Foreskin keratinocyte (primary cell): ENCODE measurements at places on chromosomes 1 and 21. TPM values are rescaled to one million over a fixed set of nuclear protein-coding genes. Genes with fewer than 3 reads are reported as not detected.

- DNase-seq = peak; percentile 13
Measured at GRCh38 chr1:53180226-53180625, 16.4 kb upstream of the CPT2 start.

- no peak for DNase-seq
Measured at GRCh38 chr1:86375688-86376087, 20.4 kb downstream of the ODF2L start.

The CFAP410 gene
- polyA plus RNA-seq = 9.3 and 11.5 TPM in 2 replicates

GRCh38 chr1:91130256-91130985, 108.6 kb upstream of the ZNF644 start:
- no peak for DNase-seq

DNA sequence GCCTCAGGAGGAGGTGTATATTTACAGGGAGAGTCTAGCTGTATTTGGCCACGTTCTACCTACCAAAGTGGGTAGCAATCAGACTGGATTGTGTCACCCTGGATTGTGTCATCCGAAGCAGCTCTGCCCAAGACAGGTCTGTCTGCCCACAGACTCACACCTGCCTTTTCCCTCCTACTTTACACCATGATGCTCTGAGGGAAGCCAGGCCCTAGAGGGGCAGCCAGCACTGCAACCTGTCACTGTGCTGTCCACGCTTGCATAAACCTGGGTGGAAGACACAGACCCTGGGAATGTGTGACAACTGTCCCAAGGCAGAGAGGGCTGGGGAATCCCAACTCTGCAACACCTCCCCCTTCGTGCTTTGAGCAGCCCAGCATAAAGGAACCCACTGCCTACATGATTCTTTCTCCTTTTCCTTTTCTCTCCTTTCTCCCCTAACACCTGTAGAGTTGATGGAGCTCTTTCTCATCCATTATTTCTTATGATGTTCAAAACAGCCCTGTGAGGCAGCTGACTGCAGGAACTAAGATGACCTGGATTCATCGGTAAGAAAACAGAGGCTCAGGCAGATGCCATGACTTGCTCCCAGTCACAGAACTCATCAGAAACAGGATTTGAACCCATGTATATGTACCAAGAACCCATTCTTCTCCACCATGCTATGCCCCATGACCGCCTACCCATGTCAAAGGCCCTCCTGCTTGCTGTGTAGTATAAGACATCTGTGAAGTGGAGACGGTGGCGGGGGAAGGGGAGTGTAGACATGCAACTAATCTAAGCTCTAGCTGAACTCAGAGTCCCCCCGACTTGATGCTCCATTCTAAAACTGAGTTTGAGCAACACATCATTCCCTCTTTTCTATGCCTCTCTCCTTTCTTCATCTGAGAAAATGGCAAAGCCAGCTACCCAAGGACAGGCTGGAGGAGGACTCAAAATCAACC, 55.9 kb downstream of the ITPKB start:
- DNase-seq = no peak

- no peak for DNase-seq
Measured at GRCh38 chr21:38436341-38436740, 61.9 kb downstream of the ERG start.

The LENEP gene
- polyA plus RNA-seq = not detected in 2 replicates

- no peak for DNase-seq
Measured at GRCh38 chr1:201834621-201835020, 5.7 kb downstream of the IPO9 start.

DNA sequence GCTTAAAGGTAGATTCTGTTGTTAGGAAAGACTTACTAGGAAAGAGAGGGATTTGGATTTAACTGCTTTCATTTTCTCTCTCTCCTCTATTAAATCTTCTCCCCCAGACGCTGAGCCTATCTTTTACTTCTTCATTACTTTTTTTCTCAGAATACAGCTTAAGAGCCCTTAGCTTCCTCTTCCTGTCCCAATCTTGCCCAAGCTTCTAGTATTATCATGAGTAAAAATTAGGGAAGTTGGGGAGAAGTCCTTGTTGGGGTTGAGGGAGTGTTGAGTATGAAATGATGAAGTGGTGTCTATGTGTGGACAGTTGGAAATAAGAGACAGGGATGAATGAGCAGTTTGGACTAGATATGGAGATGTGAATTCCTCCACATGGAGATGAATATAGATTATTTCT, 35.0 kb downstream of the ACP6 start:
- DNase-seq = no peak

DNA sequence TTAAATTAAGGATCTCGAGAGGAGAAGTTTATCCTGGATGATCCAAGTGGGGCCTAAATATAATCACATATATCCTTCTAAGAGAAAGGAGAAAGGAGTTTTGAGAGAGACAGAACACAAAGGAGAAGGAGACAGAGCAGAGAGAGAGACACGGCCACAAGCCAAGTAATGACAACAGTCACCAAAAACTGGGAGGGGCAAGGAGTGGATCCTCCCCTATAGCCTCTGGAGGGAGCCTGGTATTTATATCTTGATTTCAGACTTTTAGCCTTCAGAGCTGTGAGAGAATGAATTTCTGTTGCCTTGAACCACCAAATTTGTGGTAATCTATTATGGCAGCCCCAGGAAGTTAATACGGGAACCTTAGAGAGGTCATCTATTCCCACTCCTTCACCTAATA, 49.5 kb upstream of the CD1D start:
- no peak for DNase-seq

GRCh38 chr1:242454262-242455051, 70.0 kb downstream of the PLD5 start:
- no peak for DNase-seq

DNA sequence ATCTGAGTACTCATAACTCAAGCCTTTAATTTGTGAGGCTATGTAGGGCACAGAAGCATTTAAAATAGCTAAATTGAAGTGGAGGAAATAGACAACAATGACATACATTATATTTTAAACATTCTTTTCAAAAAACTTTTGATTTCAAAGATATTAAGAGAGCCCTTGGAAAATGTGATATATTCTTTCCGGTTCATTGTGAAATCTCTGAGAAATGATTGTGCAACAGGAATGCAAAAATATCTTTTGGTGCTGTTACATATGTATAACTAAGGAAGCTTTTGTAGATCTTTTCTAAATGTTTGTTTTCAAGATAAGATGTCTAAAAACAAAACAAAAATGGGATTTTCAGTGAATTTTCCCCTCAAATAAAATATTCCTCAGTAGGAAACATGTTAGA, 185.2 kb downstream of the LEPR start:
- no peak for DNase-seq

DNA sequence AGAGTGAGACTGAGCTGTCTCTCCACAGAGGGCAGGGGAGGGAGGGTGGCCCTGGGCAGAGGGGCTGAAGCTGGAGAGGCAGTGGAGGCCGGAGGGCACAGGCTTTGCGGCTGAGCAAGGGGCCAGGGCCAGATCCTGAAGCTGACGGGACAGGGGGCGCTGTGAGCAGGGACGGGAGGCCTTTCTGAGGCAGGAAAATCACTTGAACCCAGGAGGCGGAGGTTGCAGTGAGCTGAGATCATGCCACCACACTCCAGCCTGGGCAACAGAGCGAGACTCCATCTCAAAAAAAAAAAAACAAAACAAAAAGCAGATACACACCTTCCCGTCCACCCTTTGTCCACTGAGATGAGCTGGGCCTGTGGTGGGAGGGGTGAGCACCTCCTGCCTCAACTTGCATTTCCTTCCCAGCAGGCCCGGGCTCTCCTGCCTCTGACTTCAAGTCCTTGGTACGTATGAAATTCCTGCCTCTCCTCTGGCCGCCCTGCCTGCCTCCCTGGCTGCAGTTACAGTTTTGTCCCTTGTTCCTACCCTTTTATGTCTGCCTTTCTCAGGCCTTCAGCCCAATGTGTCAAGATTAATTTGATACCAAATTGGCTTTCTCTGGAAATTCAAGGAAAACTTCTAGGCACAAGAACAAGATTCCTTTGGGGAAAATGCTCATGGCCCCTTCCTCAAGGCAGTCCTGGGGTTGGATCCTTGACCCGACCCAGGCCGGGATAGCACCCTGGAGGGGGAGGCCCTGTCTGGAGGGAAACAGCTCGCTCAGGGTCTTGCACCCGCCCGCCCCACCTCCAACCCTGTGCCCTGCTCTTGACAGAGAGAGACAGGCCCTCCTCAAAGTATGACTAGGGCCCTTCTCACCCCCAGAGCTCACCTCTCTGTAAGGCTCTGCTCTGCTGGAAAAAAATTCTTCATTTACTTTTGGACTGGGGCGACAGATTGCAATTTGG, 11.2 kb upstream of the ADAMTSL4 start:
- peak; percentile 49 for DNase-seq

DNA sequence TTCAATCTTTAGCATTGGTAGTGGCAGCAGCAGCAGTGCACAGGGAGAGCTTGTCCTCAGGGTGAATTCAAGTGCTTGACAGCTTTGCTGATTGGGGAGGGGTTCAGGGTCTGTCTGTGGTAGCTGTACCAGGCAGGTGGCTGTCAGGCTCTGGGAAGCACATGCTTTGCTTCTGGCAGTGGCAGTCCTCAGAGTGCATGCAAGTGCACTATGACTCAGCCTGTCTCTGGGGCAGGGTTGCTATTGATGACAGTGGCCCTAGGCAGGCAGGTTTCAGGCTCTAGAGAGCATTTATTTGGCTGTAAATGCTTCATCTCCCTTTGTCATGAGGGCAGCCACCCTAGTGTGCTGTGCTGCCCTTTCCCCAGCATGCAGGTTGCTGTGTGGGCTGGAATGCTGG, 251.9 kb upstream of the LRRC7 start:
- peak; percentile 13 for DNase-seq

- DNase-seq = no peak
Measured at GRCh38 chr21:42845296-42845965, 33.9 kb downstream of the WDR4 start.

The FAM72D gene
- 2.1 and 3.7 TPM in 2 replicates for polyA plus RNA-seq

The TBX19 gene
- polyA plus RNA-seq = 0.35 and 0.37 TPM in 2 replicates

The CADM3 gene
- polyA plus RNA-seq = not detected in 2 replicates

GRCh38 chr1:109091078-109091838, 694 bp downstream of the TMEM167B start:
- DNase-seq = no peak

DNA sequence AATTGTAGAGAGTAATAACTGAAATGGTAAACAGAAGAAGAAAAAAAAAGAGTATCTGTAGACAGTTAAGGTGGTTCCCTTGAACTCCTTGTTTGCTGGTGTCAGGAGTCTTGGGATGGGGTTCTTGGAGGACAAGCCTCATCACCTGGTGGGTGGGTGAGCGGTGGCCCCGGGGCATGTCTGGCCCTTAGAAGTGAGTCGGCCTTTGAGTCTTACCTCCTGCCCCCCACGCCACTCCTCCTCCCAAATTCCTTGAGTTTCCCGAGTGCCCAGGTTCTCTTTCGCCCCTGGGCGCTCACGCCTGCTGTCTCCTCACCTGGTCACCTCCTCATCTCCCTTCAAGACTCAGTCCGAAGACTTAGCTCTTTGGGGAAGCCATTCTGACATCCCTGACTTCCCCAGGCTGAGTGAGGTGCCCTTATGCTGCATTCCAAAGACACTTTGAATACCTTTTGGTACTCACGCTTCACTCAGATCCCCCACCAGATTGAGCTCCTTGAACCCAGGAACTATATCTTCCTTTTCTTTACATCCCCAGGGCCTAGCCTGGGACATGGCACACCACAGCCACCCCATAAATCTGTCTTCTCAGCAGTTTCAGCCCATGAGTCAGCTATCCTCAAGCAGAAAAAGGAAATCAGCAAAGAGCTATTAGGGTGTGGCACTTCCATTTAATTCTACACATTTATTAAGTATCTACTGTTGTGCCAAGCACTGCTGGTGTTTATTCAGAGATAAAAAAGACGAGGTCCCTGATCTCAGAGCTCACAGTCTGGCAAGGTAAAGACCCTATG, 13.5 kb upstream of the IKBKE start:
- DNase-seq = peak; percentile 74
